ENCODE measurements at places on chromosomes 16 and 17.

GRCh38 chr17:39209317-39210092, 9.4 kb downstream of the RPL19 start:
- no peak for DNase-seq

- DNase-seq = no peak
Measured at GRCh38 chr17:61218438-61218837, 181.2 kb upstream of the TBX2 start.

- no peak for DNase-seq
Measured at GRCh38 chr16:7124242-7124641, 208.4 kb upstream of the RBFOX1 start.

DNA sequence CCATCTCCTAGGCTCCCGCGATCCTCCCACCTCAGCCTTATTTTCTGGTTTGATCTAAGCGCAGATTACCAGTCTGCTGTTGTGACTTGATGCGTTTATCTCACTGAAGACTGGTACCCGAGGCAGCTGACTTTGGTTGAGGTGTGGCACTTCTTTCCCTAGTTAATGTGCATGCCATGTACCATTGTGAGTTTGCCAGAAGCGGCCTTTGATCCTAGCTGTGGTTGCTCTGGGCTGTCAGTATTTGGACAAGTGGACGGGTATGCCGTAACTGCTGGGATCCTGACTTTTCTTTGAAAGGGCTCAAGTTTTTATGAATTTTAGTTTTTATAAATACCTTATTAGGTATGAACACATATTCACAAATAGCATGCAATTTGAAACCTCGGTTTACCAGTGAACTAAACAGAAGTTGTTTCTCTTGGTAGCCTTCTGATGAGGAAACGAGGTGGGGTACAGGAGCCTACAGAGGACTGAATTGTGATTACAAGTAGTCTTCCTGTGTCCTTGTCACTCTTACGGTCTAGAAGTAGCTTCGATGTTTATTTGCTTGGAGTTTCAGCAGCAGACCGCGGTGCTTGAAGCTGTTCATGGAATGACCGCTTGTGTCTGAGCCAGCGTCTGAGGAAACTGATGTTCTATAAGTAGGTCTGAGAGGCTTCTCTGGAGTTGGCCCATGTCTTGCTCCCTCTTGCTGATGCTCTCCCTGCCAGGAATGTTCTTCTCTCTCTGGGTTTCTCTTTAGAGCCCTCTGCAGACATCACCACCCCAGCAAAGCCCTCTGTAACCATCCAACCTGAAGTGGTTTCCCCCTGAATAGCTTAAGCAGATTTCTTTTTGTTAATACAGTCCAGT, 40.0 kb downstream of the SEC14L1 start:
- no peak for DNase-seq

DNA sequence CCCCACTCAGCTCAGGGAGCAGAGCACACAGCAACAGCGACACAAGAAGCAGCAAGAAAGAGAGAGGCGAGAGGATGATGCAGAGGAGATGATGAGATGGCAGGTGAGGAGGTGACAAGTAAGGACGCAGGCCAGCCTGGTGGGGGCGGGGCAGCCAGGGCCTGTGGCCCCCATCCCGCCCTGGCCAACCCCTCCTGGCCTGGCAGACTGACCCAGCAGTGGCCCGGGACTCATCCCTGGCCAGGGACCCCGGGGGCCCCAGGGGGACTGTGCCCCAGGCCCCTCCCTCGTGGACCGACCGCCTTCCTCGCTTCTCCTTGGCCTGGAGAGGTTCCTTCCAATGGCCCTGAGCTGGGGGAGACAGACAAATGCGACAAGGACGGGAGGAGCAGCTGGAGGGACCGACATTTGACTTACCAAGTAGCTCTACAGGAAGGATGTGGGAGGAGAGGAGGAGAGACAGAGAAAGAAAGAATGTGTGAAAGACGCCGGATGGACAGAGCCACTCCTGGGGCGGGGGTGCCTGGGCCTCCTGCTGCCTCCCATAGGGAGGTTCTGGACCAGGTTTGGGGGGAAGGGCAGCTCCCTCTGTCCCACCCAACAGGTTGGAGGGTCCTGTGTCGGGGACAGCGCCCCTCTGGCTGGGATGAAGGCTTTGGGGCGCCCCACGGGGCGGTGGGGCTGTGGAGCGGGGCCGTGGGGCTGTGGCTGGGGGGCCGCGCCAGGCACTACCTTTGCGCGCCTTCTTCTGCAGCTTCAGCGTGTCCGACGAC, 6.8 kb downstream of the MTSS2 start:
- no peak for DNase-seq

DNA sequence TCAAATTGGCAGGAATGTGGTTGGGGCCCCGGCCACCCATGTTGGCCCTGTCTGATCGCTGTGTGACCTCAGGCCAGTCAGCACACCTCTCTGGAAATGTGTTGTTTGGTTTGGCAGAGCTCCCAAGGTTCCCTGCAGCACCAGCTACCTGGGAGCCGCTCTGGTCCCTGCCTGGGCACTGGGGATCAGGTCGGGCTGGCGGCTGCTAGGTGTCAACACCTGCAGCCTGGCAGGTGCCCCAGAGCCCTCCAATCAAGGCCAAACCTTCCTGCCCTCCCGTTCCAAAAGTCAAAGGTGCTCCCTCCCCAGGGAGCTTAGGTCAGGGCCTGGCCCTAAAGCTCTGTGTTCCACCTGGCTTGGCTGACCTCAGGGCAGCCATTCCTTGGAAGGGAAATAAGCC, 55.9 kb downstream of the ZDHHC7 start:
- no peak for DNase-seq

DNA sequence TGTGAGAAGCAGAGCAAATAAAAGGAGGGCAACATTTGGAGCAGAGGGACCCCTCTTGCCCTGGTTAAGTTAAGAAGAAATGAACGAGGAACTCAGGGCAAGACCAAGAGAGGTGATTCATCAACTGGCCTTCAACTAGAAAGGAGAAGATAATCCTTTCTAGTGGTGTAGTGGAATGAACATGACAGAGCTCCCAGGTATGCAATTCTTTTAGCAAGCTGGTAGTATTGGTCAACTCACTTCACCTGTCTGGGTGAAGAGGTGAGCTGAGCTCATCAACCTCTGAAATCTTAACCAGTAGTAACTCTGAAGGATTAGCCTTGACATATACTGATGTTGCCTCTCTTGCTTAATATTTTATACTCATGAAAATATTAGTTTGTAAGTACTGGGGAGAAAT, 1024.7 kb upstream of the GOT2 start:
- no peak for DNase-seq

GRCh38 chr16:64687123-64687522, 434.7 kb downstream of the CDH11 start:
- DNase-seq = no peak

DNA sequence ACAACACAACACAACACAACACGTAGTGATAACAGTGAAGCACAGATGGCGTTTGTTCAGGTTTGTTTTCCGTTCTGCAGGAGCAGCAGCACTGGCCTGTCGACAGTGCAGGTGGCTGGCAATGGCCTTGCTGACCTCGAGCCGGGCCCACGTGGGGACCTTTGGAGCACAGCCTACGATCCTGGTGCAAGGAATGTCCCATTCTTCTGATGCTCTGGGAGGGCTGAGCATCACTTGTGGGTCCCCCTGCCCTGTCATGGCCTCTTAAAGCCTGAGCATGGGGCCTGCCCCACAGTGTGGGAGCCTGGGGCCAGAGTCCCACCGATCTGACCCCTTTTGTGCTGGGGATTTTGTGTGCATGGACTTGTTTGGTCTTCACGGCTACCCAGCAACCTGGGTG, 6.8 kb downstream of the MAP2K3 start:
- no peak for DNase-seq

- DNase-seq = no peak
Measured at GRCh38 chr17:72996791-72997190, 95.7 kb downstream of the SLC39A11 start.

DNA sequence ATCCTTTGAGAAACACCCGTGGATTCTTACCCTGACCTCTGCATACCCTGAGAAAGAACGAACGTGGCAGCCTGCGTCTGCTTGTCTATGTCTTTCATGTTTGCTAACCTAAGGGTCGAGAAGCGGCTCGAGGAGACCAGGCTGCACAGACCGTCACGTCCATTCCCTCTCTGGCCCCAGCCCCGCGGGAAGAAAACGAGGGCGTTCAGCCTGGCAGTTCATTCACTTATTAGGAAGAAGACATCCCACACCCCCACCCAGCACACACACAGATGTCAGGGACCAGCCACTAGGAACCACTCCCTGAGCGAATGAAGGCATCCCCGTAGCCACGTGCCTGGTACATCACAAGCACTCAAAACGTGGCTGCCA, 655 bp upstream of the MTHFSD start:
- no peak for DNase-seq

- DNase-seq = no peak
Measured at GRCh38 chr16:85168732-85169256, 56.5 kb upstream of the CIBAR2 start.

DNA sequence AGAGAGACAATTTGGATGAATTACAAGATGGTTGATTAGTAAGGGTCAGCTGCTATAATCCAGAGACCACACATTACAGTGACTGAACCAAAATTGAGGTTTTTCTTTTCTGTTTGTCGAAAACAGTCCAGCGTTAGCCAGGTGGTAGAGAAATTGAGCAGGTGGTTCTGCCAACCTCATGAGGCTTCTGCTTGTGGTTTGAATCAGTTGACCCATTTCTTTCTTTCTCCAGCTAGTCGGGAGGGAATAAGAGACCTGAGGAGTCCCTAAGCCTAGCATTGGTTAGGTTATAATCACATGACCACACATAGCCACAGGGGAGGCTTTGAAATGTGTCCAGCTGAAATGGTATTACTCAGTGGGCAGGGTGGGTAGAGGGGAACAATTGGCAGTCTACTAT, 504.6 kb downstream of the HS3ST4 start:
- no peak for DNase-seq

All from GDM1 (cell line).